ENCODE measurements at places on chromosomes 6 and 20.

DNA sequence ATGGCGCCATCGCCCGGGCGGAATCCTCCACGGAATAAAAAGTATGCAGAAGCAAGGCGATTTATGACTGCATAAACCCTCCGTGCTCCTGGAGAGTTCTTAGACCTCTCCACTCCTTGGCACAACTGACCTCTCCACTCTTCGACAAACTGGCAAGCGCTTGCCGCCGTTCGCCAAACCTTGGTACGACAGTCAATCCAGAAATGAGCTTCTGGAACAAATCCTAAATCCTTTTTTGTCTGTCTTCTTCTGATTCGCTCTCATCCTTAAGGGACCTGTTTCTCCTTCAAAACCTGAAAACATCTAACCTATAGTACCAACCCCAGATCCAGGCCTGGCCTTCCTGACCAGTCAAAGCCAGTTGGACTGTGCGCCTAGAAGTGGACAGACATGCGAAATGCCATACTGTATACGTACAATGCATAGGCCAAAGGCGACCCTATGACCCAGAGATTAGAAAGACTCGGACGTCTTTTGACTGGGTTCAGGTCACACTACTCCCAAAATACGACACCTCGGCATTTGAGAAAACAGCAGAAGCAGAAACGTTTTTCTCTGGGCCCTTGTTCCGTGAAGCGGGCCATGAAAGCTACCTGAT is 59.4 kb downstream of the TRIM27 start:
- H3K4me1 ChIP-seq, result no peaks in the 10 kb centered on the region
- DNase-seq, result no peak
- H3K4me3 ChIP-seq, result peak overlapping the region; percentile 89
- H3K36me3 ChIP-seq, result no peaks in the 10 kb centered on the region
- H3K27ac ChIP-seq, result no peak overlapping the region
- no peaks in the 10 kb centered on the region for H3K27me3 ChIP-seq

DNA sequence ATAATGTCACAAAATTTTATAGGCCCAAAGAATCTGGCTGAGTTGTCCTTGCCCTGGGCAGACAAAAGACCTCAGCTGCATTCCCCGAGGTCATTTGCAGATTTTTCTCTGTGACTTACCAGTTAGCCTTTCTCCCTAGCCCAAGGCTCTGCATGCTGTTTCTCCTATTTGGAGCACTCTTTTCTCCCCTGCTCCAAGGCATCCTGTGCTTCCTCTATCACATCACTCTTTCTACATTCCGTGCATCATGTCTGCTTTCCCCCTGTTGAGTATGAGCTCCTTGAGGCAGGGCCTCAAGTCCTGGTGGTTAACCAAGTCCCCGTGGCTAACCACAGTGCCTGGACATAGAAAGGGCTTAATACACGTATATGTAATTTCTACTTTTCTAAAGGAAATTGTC is 593 bp upstream of the GSTA3 start:
- no peak for DNase-seq
- H3K27me3 ChIP-seq, result no peaks in the 10 kb centered on the region
- H3K4me3 ChIP-seq, result no peak overlapping the region

- H3K27me3 ChIP-seq, result no peaks in the 10 kb centered on the region
- no peak for DNase-seq
- no peak overlapping the region for H3K27ac ChIP-seq
- H3K36me3 ChIP-seq, result no peaks in the 10 kb centered on the region
Measured at GRCh38 chr6:42979523-42980177, 669 bp upstream of the PEX6 start.

GRCh38 chr6:142968601-142969000 is 23.6 kb upstream of the HIVEP2 start:
- no peak for DNase-seq
- no peaks in the 10 kb centered on the region for H3K4me1 ChIP-seq
- no peak overlapping the region for H3K27ac ChIP-seq
- H3K36me3 ChIP-seq, result no peaks in the 10 kb centered on the region
- no peak overlapping the region for H3K4me3 ChIP-seq
- no peaks in the 10 kb centered on the region for H3K27me3 ChIP-seq

DNA sequence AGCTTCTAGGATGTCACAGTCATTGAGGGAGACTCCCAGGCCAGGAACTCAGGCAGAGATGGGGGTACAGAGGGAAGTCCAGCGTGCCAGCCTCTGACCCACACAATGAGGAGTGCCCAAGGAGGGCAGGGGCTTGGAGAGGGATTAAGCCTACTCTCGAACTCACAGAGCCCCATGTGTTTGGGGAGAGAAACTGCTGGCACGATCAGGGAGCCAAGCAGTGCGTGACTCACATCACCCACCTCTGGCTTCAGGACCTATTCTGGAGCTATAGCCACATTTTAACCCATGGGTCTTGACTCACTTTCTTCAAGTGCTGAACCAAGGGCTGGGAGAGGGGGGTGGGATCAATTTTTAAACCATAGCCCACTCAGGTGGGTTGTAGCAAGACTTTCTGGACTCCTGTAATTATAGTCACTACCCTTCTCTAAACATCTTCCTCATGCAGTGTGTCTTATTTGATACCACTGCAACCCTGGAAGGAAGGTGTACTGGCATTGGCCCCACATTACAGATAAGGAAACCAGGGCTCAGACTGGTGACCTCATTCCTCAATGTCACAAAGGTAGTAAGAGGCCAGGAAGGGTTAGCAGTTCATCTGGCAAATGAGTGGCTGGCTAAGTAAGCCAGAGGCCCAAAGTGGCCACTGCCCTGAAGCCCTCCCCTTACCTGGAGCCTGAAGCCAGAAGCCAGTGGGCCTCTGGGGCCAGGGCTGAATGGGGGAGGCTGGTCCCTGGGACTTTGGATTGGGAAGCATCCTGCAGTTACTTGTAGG is 12.0 kb downstream of the FOXP4 start:
- DNase-seq, result no peak
- H3K27ac ChIP-seq, result no peak overlapping the region
- H3K4me1 ChIP-seq, result peaks cover 39% of the 10 kb centered on the region
- no peaks in the 10 kb centered on the region for H3K27me3 ChIP-seq

DNA sequence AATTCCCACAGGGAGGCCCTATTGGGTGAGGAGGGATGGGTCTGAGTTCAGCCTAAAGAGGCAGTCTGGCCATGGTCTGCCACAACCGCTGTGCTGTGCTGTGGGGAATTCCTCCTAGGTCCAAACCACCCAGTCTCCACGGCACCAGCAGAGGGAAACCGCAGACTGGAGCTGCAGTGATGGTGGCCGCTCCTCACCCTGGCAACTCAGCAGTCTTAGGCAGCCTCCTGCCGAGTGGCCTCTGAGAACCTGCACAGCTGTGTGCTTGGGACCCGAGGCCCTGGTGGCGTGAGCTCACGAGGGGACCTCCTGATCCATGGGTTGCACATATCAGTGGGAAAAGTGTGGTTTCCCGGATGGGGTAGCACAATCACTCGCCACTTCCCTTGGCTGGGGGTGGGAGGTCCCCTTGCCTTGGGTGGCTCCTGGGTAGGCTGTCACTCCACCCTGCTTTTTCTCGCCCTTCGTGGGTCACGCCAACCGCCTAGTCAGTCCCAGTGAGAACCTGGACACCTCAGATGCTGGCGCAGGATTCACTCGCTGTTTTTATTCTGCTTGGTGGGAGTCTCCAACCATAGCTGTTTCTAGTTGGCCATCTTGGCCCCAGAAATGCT is 242.2 kb downstream of the CDH26 start:
- H3K27me3 ChIP-seq, result no peaks in the 10 kb centered on the region
- DNase-seq, result no peak
- no peak overlapping the region for H3K27ac ChIP-seq

DNA sequence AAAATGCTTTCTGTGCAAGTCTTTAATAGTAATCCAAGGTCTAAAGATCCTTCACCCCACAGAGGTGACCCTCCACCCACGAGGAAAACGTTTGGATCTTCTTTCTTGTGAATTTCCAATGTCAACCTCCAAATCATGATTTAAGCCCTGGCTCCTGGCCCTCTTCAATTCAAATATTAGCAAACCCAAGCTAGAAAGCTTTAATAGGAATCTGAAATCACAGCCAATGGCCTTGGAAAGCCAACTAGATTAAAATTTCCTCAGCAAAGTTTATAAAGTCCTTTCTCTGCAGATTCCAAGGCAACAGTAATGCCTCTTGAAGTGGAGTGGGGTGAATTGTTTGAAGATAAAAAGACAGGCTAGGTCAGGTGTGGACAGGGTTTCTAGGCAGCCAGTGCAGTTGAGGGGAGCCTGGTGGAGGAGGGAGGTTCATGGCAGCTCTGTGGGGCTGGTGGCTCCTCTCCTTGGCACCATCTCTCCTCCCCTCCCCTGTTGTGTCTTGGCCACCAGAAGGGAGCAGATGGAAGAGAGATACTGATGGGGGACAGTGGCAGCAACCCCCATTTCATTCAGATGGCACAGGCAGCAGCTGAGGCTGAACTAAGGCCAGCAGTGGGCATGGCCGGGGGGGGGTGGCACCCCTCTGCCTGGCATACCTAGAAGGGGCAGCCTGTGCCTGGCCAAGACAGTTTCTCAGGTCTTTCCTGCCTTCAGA is 12.0 kb upstream of the UQCC2 start:
- H3K4me1 ChIP-seq, result no peaks in the 10 kb centered on the region
- no peak for DNase-seq
- H3K36me3 ChIP-seq, result no peaks in the 10 kb centered on the region
- H3K27me3 ChIP-seq, result no peaks in the 10 kb centered on the region
